ENCODE measurements at places on chromosomes 7 and 10.

- DNase-seq, result no peak
These were observed 30.8 kb downstream of the ABI1 start for GRCh38 chr10:26829810-26830515.

DNA sequence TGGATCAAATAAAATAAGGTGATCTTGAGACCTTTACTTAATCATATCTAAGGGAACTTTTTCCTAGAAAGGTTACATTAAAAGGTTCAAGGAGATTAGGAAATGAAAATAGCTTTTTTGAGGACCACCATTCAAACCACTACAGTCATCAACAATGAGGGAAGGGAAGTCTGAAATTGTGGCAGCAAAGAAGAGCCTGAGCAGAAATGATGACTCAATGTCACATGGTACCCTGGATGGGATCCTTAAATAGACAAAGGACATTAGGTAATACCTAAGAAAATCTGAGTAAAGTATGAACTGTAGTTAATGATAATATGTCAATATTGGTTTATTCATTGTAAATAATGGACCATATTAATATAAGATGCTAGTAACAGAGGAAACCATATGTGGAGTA is 236.0 kb downstream of the SEMA3D start:
- peak; percentile 28 for DNase-seq

DNA sequence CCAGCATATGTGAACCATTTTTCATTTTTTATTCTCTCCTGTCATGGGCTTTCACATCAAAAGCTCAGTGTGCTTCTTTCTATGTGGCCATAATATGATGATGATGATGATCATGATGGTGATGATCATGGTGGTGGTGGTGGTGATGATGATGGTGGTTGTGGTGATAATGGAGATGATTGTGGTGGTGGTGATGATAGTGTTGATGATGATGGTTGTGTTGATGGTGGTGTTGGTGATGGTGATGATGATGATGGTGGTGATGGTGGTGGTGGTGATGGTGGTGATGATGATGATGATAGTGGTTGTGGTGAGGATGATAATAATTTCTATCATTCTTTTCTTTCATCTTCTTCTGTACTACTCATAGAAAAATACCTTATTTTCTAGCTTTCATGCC is 413.1 kb upstream of the VSTM2A start:
- no peak for DNase-seq

GRCh38 chr7:128794020-128794419 is 2.3 kb downstream of the CCDC136 start:
- no peak for DNase-seq

DNA sequence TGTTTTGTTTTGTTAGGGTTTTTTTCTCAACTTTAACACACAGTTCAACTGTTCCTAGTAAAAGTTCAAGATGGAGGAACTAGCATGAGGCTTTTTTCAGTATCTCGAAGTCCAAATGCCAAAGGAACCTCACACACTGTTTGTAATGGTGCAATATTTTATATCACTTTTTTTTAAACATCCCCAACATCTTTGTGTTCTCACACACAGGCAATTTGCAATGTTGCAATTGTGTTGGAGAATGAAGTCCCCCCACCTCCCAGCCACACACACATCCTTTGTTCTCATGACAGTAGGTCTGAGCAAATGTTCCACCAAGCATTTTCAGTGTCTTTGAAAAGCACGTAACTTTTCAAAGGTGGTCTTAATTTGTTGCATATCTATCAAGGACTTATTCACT is 120.9 kb downstream of the TWIST1 start:
- no peak for DNase-seq

GRCh38 chr10:102597131-102597991 is 46.9 kb upstream of the TRIM8 start:
- no peak for DNase-seq
